ENCODE measurements at places on chromosomes 2 and 18.

- no peak for DNase-seq
Measured at GRCh38 chr2:11102466-11102865, 52.8 kb upstream of the SLC66A3 start.

DNA sequence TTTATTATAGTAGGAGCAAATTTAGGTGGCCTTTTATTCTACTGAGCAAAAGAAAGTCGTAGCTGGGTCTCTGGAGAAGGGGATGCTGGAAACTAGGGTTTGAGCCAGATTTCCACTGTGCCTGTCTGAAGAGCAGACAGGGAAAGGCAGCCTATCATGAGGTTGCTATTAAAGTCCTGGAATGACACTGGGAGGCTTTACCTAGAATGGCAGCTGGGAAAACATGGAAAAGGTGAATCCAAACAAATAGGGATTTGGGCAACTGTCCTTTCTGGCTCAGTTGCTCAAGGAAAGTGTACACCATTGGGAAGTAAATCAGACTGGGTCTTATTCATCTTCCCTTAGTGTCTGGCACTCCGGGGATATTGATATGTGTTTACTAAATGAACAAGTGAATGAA lies 154.6 kb downstream of the MTX2 start:
- no peak for DNase-seq

DNA sequence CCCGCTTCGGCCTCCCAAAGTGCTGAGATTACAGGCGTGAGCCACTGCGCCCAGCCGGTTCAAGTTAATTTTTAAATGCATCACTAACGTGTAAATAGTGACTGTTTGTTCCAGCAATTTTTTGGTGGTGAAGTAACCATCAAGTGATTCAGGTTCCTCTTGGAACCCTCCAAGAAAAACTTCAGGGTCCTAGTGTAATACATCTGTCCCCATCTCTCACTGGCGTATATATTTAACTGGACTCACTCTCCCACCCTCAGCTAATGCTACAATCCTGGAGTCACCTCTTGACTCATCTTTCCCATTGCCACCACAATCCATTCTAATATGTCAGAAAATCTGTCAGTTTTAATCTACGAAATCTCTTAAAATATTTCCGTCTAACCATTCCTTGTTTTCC lies 10.3 kb downstream of the SULT1C4 start:
- no peak for DNase-seq

DNA sequence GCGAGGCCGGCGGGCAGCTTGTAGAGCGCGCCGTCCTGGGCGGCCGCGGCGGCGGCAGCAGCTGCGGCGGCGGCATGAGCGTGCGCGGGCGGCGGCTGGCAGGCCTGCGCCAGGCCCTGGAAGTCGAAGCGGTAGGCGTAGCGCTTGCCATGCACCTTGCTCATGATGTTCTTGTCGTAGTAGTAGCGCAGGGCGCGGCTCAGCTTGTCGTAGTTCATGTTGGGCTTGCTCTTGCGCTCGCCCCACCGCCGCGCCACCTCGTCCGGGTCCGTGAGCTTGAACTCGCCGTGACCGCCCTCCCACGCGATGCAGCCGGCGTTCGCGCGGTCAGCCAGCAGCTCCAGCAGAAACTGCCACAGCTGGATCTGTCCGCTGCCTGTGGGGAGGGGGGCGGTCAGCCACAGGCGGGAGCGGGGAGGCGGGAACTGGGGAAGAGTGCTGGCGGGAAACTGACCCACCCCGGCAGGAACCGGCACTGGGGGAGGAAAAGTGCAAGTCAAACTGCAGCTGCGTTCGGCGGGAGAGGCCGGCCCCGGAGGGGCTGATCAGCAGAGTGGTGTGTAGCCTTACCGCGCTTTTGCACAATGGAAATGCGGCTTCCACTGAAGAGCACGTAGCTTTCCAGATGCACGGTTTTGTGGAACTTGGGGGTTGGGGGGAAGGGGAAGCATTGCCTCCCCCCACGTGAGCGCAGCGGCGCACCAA lies 3.0 kb downstream of the FEV start:
- DNase-seq, result peak; percentile 73

DNA sequence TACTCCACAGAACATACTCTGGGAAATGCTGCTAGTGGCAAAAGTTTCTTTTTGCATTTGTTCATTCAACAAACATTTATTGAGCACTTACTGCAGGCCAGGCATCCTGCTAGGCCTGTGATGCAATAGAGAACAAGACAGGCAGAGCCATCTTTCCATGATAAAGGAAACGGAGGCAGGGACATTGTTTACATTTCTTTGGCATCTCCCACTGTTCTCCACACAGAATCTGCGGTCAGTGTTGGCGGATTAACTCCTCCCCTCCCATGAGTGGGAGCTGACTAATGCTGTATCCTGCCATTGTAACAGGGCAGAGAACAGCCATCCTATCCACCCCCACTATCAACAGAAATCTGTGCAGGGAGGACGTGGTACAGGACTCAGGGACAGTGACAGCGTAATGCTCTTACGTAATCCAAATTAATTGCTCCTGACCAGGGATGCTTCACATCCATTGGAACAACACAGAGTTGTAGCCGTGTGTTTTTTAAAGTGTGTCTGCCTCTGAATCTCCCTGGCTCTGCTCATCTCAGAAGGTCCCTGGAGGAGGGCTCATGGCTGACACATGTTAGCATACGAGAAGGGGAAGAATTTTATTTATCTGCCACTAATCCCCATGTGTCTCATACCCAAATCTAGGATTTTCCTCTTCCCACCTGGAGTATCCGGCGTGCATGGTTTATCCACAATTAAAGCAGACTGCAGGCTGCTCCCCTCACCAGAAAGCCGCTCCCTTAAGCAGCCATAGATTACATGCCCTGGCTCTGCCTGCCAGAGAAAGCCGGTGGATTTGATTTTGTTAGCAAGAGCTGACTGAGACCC lies 32.3 kb downstream of the STEAP3 start:
- no peak for DNase-seq

- DNase-seq, result no peak
Measured at GRCh38 chr2:71426721-71427120, 26.6 kb upstream of the DYSF start.

DNA sequence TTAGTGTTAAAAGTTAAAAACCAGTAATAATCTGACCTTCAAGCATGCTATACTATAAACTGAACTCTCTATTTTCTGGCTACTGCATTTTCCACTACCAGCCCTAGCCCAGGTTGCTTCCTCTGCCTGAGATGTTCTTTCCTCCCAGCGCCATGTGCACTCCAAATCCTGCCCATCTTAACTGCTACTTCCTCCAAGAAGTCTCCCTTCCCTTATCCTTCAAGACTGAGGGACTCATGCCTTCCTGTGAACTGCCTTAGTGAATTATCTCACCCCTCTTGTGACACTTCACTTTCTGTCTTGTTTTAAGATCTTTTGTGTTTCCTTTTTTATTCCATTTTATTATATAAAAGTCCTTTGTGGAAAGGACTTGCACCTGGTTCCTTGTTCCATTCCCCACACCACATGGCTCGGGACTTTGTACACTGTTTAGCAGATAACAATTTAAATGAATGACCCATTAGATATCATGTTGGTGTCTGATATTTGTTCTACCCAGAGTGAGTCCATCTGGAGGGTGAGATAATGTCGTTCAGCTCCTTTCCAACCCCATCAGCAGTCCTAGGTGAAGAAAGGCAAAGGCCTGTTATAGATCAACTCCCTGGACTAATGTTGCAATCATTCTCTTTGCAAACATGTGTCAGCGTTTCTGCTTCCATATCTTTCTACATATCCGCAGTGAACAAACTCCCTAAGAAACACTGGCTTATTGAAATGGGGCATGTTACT lies 20.9 kb upstream of the AGFG1 start:
- DNase-seq, result no peak

GRCh38 chr2:195820373-195820772 lies 163.3 kb downstream of the SLC39A10 start:
- no peak for DNase-seq

GRCh38 chr2:8501061-8501720 lies 180.7 kb upstream of the ID2 start:
- no peak for DNase-seq

GRCh38 chr2:3192920-3193319 lies 184.7 kb downstream of the EIPR1 start:
- DNase-seq, result no peak

DNA sequence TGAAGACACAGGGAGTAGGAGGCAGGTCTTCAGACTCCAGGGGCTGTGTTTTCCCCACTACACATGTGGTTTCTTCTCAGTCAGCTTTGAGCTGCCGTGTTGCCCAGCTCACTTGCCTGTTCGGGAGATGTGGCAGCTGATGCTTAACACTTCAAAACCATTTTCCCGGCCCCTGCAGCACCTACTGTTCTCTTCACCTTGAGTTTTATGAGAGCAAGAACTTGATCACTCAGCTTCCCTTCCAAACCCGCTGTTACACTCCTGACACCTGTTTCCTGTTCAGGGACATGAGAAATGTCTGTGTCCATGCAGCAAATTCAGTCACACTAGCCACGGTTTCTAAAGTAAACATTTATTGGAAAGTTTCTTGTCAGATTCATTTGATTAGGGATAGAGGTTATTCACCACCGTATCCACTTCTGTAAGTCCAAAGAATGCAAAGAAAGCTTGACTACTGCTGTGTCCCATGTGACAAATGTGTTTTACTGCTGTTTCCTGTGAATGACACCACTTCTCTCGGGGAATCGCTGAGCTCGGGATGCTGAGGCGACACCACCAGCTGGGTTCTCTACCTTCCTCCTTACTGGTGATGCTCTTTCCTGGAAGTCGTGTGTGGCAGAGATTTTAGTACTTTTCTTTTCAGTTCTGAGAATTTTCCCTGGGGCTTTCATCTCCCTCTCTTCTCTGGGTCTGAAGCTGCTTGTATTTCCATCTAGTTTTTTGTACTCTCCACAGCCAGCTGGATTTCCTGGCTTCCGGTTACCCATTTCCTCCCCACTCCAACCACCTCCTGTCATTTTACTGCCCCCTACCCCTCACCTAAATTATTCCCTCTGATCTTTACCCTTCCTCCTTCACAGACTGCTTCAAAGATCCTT lies 91.7 kb downstream of the KLF7 start:
- DNase-seq, result peak; percentile 45

DNA sequence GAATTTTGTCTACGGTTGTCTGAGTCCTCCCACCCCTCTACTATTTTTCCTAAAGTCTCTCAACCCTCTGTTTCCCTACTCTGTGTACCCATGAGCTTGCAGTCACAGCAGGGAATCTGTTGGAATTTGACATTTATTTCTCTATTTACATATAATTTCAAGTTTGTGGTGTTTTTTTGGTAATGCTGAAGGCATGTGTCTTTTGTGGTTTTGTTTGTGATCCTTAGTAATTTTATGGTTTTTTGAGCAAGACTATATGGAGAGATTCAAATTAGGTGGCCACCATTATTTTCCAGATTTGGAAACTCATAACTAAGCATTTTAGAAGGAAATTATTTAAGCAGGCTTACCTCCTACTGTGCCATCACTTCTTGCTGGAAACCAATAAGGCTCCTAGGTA lies 27.2 kb upstream of the FBLN7 start:
- no peak for DNase-seq

- no peak for DNase-seq
Measured at GRCh38 chr2:231622963-231623362, 30.3 kb downstream of the TEX44 start.

DNA sequence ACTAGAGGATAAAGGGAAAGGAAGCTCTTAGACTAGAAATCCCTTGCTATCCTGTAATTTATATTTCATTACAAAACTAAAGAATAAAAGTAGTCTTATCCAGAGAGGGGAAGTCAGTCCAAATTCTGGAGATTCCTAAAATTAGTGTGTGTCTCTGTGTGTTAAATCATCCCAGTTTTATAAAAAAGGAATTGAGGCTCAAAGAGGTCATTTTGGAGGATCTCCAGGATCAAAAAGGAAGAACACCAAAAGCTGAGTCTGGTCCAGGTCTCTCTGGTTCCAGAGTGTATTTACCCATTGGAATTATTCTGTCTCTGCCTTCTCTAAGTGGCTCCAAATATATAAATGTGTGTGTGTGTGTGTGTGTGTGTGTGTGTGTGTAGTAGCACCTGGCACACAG lies 166.7 kb downstream of the NRXN1 start:
- no peak for DNase-seq

DNA sequence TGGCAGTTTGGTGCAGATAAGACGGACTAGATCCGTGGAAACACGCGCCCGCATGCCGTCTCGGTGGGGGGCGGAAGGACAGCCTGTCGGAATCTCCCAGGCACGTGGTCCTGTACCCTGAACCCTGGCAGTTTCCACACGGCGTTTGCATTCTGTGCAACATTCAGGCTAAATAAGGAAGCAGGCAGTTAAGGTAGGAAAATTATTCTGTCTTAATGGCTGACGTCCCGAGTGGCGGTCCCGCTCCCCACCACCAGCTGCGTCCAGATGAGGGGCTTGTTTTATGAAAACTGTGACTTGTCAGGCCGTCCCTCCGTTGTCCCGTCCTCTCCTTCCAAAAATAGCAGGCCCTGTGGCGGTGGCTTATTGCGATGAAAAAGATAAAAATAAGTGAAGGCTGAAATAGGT lies 120.2 kb downstream of the NFATC1 start:
- peak; percentile 44 for DNase-seq

GRCh38 chr2:32715391-32715841 lies 87.6 kb downstream of the TTC27 start:
- DNase-seq, result no peak

DNA sequence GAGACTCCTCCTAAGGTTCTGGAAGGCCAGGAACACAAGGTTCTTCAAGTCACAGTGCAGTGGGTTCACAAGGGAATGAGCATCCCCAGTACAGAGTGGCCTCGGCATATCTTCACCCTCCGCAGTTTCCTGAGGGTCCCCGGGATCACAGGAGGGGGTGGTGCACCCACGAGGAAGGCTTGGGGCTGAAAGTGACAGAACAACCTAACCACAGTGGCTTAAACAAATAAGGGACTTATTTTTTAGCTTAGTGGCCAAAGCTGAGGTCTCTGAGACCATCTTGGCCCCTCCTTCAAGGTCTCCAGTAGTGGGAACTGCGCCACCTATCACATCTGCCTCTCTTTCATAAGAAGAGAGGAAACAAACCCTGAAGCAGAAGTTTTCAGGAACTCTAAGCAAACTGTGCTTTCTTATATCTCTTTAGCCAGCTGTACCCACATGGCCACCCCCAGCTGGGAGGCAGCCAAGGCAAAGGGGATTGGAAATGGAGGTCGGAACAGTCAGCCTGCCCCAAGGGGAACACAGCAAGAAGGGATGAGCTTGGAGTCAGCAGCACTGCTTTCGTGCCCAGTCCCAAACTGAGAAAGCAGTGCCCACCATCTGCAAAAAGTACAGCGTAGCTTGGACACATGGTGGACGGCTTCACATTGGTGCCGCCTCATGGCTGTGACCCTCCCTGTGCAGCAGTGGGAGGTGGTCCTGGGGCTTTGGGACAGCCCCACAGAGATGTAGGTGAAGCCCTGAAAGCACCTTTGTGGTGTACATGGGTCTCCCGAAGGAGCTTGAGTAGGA lies 260.0 kb upstream of the ID2 start:
- DNase-seq, result no peak

DNA sequence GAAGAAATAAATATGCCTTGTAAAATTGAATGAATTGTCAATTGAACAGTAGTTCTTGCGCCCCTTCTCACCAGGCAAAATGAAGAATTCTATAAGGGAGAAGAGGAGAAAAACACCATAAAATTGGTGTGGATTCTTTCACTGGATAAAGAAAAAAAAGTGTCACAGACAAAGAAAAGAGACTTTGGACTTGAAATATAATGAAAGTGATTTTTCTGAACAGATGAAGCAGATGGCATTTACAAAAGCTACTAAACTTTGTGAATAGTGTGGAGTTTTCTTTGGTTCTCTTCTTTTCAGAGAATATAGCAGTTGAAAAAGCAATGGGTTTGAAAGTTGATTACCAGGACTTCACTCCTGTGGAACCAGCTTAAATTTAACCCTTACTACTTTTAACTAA lies 945.7 kb downstream of the DSC3 start:
- DNase-seq, result no peak

- DNase-seq, result peak; percentile 34
Measured at GRCh38 chr18:8609659-8610458, 622 bp downstream of the RAB12 start.
